ENCODE measurements at places on chromosomes 2 and 18. TPM values are rescaled to one million over a fixed set of nuclear protein-coding genes. Genes with fewer than 3 reads are reported as not detected.
A peak's percentile ranks its signal among the peaks of the same experiment; 100 is the strongest.

DNA sequence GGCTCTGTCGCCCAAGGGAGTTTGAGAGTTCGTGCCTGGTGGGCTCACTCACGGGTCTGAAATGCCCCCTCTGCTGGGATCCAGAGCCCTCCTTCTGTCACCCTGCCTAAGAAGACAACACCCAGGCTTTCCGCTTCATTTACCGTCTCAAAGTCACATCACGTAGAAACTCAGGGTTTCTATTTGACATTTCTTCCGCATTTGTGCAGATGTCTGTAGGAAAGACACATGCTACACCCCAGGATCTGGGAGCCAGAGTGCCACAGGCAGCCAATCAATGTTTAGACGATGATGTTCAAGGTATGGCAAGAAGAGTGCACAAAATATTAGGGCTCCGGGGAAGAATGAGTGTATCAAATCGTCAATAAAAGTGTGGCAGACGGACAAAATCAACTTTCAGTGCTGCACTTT is 24.4 kb upstream of the ACKR3 start:
- DNase-seq = no peak

DNA sequence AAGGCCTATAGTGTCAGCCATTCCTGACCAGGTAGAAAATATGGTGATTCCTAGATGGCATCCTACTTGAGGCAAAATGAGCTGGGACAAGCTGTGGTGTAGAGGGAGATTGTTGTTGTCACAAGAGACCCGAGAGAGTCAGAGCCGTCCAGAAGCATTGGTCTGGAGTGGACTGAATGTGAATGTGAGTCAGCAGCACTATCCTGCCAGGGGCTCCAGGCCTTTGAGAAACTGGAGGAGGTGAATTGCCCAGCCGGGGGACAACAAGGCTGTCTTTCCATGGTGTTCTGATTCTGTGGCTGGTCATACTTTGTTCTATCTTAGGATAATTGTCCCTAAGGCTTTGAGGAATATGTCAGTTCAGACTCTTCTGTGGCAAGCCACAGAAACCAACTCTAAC is 29.4 kb upstream of the EIF2AK3 start:
- peak; percentile 30 for DNase-seq

DNA sequence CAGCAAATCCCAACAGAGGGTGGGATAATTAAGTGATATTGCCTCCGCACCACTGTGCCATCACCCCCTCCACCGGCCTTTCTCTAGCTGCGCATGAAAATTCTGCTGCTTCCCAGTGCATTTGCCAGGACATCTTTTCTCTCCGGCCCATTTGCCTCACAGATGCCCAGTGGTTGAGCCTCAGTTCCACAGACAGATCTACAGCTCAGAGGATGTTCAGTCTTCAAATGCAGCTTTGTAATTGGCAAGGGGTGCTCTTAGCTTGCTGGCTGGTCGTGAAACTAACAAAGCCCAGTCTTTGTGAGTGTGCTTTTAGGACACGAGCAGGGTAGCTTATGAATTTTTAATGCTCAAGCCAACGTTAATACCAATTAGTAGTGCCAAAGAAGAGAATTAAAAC is 253.3 kb upstream of the REV1 start:
- DNase-seq = no peak

DNA sequence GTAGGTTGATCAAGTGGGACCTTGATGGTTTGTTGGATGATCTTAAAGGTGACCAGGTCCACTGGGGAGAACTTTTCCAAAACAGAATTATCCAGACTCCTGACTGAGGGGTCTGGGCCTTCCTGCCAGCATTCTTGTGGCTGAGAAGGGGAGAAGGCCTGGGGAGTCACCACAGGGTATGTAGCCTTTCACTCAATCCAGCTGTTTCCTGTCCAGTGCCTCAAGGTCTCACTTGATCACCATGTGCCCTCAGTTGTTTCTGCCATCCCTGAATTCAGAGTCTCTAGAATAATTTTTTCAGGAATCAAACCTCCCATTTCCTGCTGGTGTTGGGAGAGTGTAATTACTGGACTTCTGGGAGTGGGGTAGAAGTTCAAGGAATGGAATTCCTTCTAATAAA is 54.4 kb upstream of the TANC1 start:
- DNase-seq = no peak

DNA sequence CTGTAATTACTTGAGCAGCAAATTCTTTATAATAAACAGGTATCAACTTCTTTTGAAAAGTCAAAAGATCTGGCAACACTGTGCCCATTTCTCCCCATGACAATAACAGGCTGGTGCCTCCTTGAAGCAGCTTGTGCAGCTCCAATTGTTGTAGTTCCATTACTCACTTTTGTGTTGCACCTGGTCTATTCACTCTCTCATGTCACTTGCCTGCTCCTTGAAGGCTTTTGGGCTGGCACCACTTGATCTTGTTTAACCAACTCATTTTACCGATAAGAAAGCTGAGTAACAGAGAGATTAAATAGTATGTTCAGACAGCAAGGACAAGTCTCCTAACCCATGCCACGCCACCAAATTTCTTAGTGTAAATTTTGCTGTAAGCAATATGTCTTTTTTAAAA is 314.5 kb downstream of the OSR1 start:
- no peak for DNase-seq

DNA sequence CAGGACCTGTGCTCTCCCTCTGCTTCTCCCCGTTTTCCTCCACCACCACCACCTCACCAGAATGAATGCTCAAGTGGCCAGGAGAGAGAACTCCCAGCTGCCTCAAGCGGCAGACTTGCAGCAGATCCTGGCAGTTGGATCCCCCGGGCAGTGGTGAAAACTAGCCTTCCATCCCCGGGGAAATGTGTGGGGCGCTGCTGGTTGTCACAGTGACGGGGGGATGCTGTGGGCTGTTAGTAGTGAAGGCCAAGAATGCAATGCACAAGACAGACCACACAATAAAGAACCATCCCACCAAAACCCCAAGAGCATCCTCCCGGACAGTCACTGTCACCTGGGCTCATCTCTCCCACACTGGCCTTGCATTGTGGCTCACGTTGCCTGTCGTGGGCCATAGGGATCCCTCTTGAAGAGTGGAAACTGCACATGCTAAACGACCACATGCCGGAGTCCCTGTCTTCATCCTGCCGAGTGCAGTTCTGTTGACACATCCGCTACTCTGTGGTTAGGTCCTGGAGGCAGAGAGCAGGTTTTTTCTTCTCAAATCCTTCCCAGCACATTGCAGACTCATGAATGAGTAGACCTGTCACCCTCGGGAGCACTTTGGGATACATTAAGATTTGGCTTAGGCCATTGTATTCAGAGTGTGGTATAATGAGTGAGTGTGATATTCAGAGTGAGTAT is 13.5 kb downstream of the SPATA3 start:
- no peak for DNase-seq

DNA sequence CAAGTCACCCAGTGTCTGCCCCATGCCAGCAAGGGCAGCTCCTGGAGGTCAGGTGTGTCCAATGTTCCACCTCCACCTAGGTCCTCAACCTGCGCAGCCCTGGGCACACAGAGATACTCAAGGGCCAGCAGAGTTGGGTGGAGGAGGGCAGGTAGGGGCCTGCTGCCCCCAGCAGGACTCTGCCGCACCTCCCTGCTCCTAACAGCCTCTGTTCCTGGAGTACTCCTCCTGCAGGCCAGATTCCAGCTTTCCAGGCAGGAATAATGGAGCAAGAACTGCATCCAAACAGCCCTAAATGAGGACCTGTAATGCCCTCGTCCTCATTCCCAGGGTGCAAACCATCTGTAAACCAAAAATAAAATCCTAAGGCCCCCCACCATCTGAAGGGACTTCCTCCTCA is 44.4 kb upstream of the ACAA2 start:
- DNase-seq = no peak

DNA sequence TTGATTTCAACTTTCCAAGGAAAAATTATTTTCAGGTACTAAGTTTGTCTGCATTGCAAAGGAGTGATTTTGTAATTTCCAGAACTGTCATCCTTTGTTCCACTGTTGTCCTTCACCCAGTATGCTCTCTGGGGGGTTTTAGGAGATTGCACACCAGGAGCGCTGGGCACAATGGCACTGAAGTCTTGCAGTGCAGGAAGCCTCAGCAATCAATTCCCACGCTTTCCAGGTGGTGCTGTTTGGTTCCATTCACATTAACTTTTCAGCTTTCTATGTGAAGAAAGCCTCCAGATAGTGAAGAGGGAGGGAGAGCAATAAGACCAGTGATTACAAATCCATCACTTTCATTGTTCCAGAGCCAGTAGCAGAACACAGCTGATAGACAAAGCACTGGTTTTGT is 344.0 kb upstream of the VWC2L start:
- no peak for DNase-seq

GRCh38 chr2:120949957-120950590 is 214.4 kb downstream of the GLI2 start:
- no peak for DNase-seq

The RAB6C gene
- not detected for total RNA-seq

The TEX44 gene
- not detected for total RNA-seq

The BAZ2B gene
- total RNA-seq = 36.1 TPM

The AQP4 gene
- total RNA-seq = 0.80 TPM

All from Daoy (cell line).